GM18507 (cell line): ENCODE measurements at places on chromosomes 1 and 21.

DNA sequence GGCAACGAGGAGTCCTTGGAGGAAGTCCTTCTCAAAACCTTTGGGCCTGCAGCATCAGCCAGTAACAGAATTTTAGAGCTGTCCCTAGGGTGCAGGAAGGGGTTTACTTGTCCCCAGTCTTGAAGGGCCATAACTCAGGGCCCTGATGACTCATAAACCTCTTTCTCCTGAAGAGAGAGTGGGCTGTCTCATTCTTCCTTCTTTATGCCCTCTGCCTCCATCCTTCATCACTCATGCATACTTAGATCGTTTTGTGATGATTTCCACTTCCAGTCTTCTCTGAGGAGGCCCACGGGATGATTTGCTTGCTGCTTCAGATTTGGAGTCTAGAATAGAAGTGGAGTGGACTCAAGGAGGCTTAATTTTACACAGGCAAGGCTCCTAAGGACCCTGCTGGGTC lies 60.2 kb downstream of the NDUFS5 start:
- DNase-seq = no peak

GRCh38 chr1:100794748-100795645 lies 75.5 kb downstream of the VCAM1 start:
- DNase-seq = no peak

DNA sequence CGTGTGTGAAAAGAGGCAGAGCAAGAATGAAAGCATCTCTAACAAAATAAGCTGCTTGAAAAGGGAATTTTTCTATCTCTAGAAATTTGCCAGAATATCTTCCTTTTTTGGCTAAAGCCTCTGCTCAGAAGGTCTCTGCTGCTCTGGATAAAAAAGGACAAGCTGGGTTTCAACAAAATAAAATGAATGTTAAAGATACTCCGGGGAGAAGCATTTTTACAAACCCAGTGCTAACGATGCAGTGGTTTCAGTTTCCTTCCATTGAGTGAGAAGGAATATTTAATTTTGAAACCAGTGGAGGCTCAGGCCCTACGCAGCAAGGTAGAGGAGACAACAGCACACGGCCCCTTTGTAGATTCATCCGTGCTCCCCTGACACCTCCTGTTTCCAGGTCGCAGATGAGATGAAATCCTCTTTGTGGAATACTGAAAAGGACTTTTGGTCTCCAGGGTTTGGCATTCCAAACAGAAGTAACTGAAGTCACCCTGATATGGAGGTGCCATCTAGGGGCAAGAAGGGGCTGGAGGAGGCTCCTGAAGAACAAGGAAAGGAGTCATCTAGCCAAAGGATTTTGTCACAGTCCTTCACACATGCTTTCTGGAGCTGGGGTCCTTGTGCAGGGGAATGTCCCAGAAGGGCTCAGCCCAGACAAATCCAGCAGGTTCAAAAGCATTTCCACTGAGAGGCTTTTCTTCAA lies 65.7 kb upstream of the SYT6 start:
- DNase-seq = no peak

- no peak for DNase-seq
These were observed 24.1 kb upstream of the ARHGEF11 start for GRCh38 chr1:157069601-157070000.

GRCh38 chr1:82946096-82946605 lies 1052.8 kb downstream of the TTLL7 start:
- DNase-seq = no peak

DNA sequence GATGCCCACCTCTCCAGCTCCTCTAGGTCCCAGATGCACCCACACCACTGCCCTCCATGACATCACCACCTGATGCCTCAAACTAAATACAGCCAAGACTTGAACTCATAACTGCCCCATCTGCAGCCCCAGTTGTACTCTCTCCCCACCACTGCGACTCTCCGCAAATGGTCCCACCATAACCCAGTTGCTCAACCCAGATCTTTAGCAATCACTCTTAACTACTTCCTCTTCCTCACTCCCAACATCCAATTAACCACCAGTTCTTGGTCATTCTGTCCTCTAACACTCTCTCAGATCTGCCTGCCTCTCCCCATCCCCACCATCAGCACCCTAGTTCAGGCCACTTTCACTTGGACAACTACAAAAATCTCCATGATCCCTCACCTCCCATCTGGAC lies 36.8 kb upstream of the PLA2G2C start:
- no peak for DNase-seq

DNA sequence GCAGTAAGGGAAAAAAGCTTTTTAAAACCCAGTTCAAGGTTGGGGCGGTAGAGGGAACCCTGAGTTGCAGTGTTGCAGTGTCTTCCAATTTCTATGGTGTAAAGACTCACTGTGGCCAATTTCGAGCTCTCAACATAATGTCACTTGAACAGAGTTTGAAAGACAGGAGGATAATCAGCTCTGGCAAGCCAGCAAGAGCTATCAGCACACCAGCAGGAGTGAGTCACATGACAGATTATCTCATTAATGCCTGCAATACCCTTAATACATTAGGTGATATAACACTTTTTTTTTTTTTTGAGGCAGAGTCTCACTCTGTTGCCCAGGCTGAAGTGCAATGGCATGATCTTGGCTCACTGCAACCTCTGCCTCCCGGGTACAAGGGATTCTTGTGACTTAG lies 22.8 kb downstream of the SLC9C2 start:
- DNase-seq = no peak

DNA sequence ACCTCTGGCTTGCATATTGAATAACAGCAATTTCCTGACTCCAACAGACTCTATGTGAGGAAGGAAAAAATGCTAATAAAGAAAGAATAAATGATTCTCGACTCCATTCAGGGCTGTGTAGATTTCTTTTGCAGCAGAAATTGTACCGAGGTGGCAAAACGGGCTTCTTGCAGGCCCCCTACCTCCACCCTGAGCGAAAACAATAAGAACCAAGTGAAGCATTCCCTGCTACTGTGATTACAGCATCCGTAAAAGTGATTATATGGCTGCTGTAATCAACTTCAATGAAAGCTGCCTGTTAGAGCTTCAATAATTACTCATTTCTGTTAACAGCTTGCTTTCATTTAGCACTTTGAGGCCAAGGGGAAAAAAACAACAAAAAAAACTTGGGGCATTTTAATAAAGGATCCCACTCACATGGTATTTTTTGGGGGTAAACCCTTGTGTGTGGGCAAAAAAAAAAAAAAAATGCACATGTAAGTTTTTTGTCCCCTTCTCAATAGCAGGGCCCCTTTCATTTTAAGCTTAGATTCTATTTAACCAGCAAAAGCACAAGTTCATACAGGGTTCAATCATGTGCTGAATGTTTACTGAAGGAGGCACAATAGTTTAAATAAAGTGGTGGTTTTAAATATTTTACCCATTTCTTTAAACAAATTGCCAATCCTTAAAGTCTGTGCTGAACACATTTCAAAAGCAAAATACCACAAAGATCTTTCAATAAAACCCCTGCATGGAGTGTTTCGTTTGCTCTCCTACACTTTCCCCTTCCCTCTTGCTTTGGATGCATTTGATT lies 271.6 kb downstream of the LMO4 start:
- no peak for DNase-seq
